ENCODE measurements at places on chromosomes 3 and 15. TPM values are rescaled to one million over a fixed set of nuclear protein-coding genes. Genes with fewer than 3 reads are reported as not detected.

The SLC12A8 gene
- 16.1 TPM for total RNA-seq

The ENTPD3 gene
- total RNA-seq, result 24.3 TPM

The CPA3 gene
- total RNA-seq, result not detected

The HYAL1 gene
- 5.8 TPM for total RNA-seq

The DUOXA2 gene
- not detected for total RNA-seq

The TAGLN3 gene
- total RNA-seq, result 0.93 TPM

The GOLGA8T gene
- not detected for total RNA-seq

The CYP1A2 gene
- not detected for total RNA-seq

The CAPN3 gene
- total RNA-seq, result 4.6 TPM

The ANKRD63 gene
- not detected for total RNA-seq

The APOD gene
- total RNA-seq, result 0.34 TPM

The ACP3 gene
- total RNA-seq, result 5.0 TPM

The EPHA3 gene
- total RNA-seq, result 0.14 TPM

The SCN11A gene
- total RNA-seq, result under 0.01 TPM

The LARP6 gene
- total RNA-seq, result 30.5 TPM

The GPR62 gene
- total RNA-seq, result under 0.01 TPM

The SI gene
- total RNA-seq, result not detected

The P2RY1 gene
- 22.2 TPM for total RNA-seq

The SNX1 gene
- 26.3 TPM for total RNA-seq

The DISP2 gene
- under 0.01 TPM for total RNA-seq

The ACAN gene
- total RNA-seq, result not detected

The CCDC54 gene
- not detected for total RNA-seq

The ETV5 gene
- total RNA-seq, result 28.7 TPM

The ARRDC4 gene
- total RNA-seq, result 5.1 TPM

The MORF4L1 gene
- 276 TPM for total RNA-seq

The CAMK2N2 gene
- under 0.01 TPM for total RNA-seq

The GP9 gene
- total RNA-seq, result not detected

The RAB6B gene
- 0.64 TPM for total RNA-seq

The SLC6A20 gene
- total RNA-seq, result 0.14 TPM

The STRA6 gene
- 3.5 TPM for total RNA-seq

The CCR3 gene
- total RNA-seq, result 0.07 TPM

The RPL32 gene
- total RNA-seq, result 1,107 TPM

The LRRIQ4 gene
- total RNA-seq, result not detected

The STRIT1 gene
- not detected for total RNA-seq

The ALPK3 gene
- total RNA-seq, result under 0.01 TPM

The CHAC1 gene
- 81.0 TPM for total RNA-seq

The PCNP gene
- 163 TPM for total RNA-seq

The CRYBG3 gene
- 32.2 TPM for total RNA-seq

The ANKUB1 gene
- total RNA-seq, result 4.1 TPM

The MAPKBP1 gene
- 46.6 TPM for total RNA-seq

The ITGA11 gene
- total RNA-seq, result under 0.01 TPM

The GPR156 gene
- total RNA-seq, result 0.14 TPM

The ISLR2 gene
- under 0.01 TPM for total RNA-seq

The ADGRG7 gene
- total RNA-seq, result not detected

The PEAK1 gene
- total RNA-seq, result 21.6 TPM

The TMEM212 gene
- total RNA-seq, result not detected

The ATP13A5 gene
- total RNA-seq, result not detected

The ADPRH gene
- 0.68 TPM for total RNA-seq

The ZMYND10 gene
- total RNA-seq, result 0.21 TPM

The CPNE9 gene
- not detected for total RNA-seq

The EPHA6 gene
- 0.36 TPM for total RNA-seq

The ACAA1 gene
- total RNA-seq, result 54.7 TPM

Data from nasal cavity respiratory epithelium epithelial cell of viscerocranial mucosa (primary cell).